ENCODE measurements at places on chromosomes 4 and X.

- no peaks in the 10 kb centered on the region for H3K36me3 ChIP-seq
- peaks cover 5% of the 10 kb centered on the region for H3K4me1 ChIP-seq
- H3K4me3 ChIP-seq, result no peak overlapping the region
- no peak for DNase-seq
- H3K27ac ChIP-seq, result no peak overlapping the region
- peaks cover 41% of the 10 kb centered on the region for H3K27me3 ChIP-seq
These were observed 60.5 kb downstream of the FGFBP1 start for GRCh38 chr4:15878011-15878410.

DNA sequence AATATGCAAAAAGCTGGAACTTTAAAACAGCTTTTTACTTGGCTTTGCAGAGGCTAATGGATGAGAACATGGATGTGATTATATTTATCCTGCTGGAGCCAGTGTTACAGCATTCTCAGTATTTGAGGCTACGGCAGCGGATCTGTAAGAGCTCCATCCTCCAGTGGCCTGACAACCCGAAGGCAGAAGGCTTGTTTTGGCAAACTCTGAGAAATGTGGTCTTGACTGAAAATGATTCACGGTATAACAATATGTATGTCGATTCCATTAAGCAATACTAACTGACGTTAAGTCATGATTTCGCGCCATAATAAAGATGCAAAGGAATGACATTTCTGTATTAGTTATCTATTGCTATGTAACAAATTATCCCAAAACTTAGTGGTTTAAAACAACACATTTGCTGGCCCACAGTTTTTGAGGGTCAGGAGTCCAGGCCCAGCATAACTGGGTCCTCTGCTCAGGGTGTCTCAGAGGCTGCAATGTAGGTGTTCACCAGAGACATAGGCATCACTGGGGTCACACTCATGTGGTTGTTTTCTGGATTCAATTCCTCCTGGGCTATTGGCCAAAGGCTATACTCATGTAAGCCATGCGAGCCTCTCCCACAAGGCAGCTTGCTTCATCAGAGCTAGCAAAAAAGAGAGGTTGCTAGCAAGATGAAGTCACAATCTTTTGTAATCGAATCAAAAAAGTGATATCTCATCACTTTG is 15.6 kb downstream of the TLR8 start:
- H3K27me3 ChIP-seq, result no peaks in the 10 kb centered on the region
- no peak overlapping the region for H3K4me3 ChIP-seq
- H3K4me1 ChIP-seq, result peaks cover 8% of the 10 kb centered on the region
- no peaks in the 10 kb centered on the region for H3K36me3 ChIP-seq
- H3K27ac ChIP-seq, result no peak overlapping the region

DNA sequence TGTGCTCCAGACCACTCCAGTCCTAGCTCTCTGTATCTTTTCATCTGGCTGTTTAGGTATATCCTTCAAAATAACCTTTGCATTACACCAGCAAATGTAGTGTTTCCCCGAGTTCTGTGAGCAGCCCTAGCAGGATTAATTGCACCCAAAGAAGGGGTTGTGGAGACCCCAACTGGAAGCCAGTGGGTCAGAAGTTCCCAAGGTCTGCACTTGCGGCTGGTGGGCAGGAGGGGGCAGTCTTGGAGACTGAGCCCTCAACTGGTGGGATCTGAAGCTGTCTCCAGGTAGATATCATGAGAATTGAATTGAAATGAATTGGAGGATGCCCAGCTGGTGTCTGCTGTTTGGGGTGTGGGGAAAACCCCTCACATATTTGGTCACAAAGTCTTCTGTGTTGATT is 1485.3 kb upstream of the TENM3 start:
- no peak for DNase-seq
- no peaks in the 10 kb centered on the region for H3K27me3 ChIP-seq
- H3K4me3 ChIP-seq, result no peak overlapping the region
- no peaks in the 10 kb centered on the region for H3K36me3 ChIP-seq
- no peaks in the 10 kb centered on the region for H3K4me1 ChIP-seq
- H3K27ac ChIP-seq, result no peak overlapping the region

- peaks cover 2% of the 10 kb centered on the region for H3K4me1 ChIP-seq
- peaks cover 4% of the 10 kb centered on the region for H3K27me3 ChIP-seq
- no peak overlapping the region for H3K27ac ChIP-seq
- no peak for DNase-seq
- H3K4me3 ChIP-seq, result no peak overlapping the region
These were observed 149.1 kb downstream of the SLC39A8 start for GRCh38 chr4:102196221-102196620.

- H3K36me3 ChIP-seq, result peaks cover 8% of the 10 kb centered on the region
- no peak for DNase-seq
- H3K4me1 ChIP-seq, result peaks cover 3% of the 10 kb centered on the region
- no peak overlapping the region for H3K27ac ChIP-seq
- no peak overlapping the region for H3K4me3 ChIP-seq
- H3K27me3 ChIP-seq, result no peaks in the 10 kb centered on the region
These were observed 89.9 kb upstream of the TLR2 start for GRCh38 chr4:153594210-153594609.

DNA sequence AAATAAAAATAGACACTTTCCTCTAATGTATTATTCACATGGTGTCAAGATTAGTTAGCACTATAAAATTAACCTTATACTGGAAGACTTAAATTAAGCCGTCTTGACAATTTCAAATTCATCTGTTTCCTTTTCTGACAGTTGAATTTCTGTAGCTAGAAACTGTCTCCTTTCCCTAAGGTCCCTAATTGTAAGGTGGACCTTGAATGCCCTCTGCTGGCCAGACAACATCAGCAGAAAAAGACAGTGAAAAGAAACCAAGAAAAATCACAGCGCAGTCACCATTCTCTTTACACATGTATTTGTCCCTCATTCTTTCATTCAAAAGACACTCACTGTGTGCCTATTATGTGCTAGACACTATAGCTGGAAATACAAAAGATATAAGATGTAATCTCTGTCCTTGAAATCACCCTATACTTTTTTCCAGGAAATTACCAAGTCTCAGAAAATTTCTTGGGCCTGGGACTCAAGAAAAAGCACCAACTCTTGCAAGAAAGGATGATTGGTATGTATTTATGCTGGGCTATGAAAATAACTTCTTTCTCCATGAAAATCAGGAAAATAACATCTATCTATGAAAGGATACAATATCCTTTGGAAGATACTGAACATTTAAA is 32.7 kb upstream of the AMBN start:
- no peaks in the 10 kb centered on the region for H3K36me3 ChIP-seq
- H3K27ac ChIP-seq, result peak overlapping the region; percentile 11
- H3K4me1 ChIP-seq, result peaks cover 4% of the 10 kb centered on the region
- H3K4me3 ChIP-seq, result no peak overlapping the region
- H3K27me3 ChIP-seq, result no peaks in the 10 kb centered on the region
- no peak for DNase-seq

GRCh38 chr4:93748373-93749291 is 79.9 kb upstream of the ATOH1 start:
- H3K36me3 ChIP-seq, result no peaks in the 10 kb centered on the region
- no peaks in the 10 kb centered on the region for H3K4me1 ChIP-seq
- peaks cover 4% of the 10 kb centered on the region for H3K27me3 ChIP-seq
- H3K4me3 ChIP-seq, result no peak overlapping the region

GRCh38 chr4:184279496-184280061 is 61.9 kb upstream of the ENPP6 start:
- peaks cover 26% of the 10 kb centered on the region for H3K4me1 ChIP-seq
- H3K36me3 ChIP-seq, result peaks cover 4% of the 10 kb centered on the region
- DNase-seq, result no peak
- peak overlapping the region; percentile 3 for H3K4me3 ChIP-seq
- no peak overlapping the region for H3K27ac ChIP-seq

DNA sequence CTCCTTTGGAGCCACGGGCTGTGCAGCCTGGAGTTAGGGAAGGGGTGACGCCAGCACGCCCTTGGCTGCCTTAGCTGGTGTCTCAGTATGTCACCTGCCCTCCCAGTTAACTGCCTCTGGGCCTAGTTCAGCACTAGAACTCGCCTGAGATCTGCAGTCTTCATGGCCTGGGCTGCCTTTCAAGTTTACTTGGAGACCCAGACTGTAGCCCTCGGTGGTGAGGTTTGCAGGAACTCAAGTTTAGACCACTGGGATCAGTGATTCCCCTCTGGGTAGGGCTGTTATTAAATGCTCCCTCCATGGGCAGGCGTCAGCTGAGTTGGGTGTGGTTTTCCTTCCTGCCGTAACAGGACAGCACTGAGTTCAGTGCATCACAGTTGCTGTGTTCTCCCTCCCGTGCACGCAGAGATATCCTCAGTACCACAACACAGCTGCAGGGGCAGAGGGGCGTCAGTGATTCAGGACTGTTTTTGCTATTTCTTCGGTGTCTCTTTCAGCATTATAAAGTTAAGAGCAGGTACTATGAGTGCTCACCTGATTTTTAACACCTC is 30.5 kb downstream of the PLAC8 start:
- peaks cover 8% of the 10 kb centered on the region for H3K36me3 ChIP-seq
- H3K4me1 ChIP-seq, result peaks cover 33% of the 10 kb centered on the region
- H3K27me3 ChIP-seq, result no peaks in the 10 kb centered on the region

- no peak for DNase-seq
- H3K36me3 ChIP-seq, result no peaks in the 10 kb centered on the region
These were observed 409.4 kb downstream of the PCDH18 start for GRCh38 chr4:137122876-137123275.

- H3K27ac ChIP-seq, result no peak overlapping the region
- no peaks in the 10 kb centered on the region for H3K27me3 ChIP-seq
- no peak for DNase-seq
- no peaks in the 10 kb centered on the region for H3K4me1 ChIP-seq
These were observed 120.0 kb downstream of the LUZP4 start for GRCh38 chrX:115409551-115409950.

GRCh38 chr4:72312032-72312650 is 256.9 kb downstream of the ADAMTS3 start:
- H3K36me3 ChIP-seq, result no peaks in the 10 kb centered on the region
- DNase-seq, result no peak
- peaks cover 12% of the 10 kb centered on the region for H3K27me3 ChIP-seq
- H3K4me3 ChIP-seq, result no peak overlapping the region

All from T-helper 17 cell (primary cell).